ENCODE measurements at places on chromosomes 2 and 18.

GRCh38 chr2:45950606-45951005, 299.1 kb downstream of the PRKCE start:
- DNase-seq, result no peak

DNA sequence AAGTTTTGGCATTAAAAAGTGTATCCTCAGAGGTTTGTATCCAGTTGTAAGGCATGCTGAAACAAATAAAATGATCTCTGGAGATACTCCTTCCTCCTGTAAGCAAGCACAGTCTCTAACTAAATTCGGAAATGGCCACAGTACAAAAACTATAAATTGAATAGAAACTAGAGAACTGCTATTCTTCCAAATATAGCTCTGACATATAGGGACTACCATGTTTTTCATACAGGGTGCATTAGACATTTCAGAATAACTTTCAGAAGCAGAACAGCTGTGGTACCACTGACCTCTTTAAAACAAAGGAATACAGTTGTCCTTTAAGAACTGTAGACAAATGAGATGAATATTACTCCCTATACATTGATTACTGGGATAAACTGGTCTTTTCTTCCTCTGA, 568.5 kb downstream of the ARHGAP15 start:
- DNase-seq, result no peak

GRCh38 chr2:178084273-178084672, 11.7 kb upstream of the PDE11A start:
- DNase-seq, result no peak

DNA sequence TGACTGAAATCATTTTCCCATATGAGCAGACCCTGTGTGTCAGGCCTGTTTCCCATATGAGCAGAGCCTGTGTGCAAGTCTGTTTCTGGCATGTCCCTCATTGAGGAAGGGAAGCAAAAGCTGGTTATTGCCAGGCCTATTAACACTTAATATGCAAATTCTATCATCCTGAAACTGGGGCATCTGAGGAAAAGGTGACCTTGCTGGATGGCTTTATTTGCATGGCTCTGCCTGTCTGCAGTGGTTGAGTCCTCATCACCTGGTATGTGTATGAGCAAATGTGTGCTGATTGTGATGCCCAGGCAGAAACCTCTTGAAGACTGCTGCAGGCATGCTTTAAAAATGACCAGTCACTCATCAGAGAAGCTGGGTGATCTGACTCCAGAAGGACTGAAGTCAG, 31.2 kb downstream of the EIF4E2 start:
- DNase-seq, result no peak

GRCh38 chr2:45919711-45920111, 268.2 kb downstream of the PRKCE start:
- DNase-seq, result peak; percentile 49

DNA sequence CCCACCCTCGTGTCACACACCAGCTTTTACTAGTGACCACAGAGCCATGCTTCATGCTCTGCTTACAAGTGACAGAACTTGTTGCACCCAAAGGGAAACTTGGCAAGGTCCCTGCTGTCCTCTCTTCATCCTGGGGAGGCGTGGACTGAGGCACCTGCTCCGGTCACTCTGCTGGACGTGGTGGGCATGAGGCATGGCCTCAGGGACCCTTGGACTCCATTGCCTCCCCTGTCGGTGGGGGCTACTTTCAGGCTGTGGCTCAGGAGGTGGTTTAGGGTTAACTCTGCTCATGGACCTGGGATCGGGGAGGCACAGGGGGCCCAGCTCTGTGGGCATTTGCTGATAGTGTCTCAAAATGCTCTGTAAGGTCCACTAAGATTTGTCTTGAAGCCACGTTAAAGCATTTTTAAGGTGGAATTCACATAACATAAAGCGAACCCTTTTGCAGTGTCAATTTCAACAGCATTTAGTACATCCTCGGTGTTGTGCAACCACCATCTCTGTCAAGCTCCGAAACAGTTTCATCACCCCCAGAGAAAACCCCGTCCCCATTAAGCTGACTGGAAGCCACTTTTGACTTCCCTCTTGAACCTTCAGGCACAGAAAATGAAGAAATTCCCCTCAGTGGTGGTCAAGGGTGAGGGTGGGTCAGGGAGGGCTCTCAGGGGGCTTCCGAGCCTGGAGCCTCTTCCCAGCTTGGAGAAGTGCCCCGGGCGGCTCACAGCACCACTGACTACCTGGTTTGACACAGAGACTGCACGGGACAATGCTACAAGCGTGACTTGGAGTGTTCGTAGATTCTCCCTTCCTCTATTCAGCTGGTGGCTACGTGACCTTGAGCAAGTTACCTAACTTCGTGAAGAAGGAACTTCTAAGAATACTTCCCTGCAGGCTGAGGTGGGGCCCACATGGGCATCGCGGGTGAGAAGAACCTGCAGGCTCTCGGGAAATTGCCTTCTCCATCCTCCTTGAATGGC, 100.0 kb upstream of the HDAC4 start:
- DNase-seq, result no peak

- peak; percentile 99 for DNase-seq
Measured at GRCh38 chr18:77127769-77128671, 4.6 kb downstream of the MBP start.

- DNase-seq, result no peak
Measured at GRCh38 chr2:70574618-70575017, 21.0 kb upstream of the TGFA start.

DNA sequence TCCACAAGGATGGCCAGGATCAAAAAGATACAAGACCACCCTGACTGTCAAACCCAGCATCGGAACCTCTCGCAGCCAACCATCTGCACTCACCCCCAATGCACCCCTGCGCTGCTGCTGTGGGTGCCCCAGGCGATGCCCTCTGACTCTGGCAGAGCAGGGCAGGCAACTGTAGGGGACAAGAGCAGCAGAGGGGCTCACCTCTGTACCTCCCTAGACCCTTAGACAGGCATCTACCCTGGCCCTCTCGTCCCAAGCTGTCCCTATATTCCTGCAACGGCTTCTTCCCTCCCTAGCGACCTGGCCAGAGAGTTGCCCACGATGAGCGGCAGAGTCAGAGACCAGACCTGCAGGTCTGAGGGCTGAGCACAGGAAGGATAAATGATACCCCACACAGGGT, 128.2 kb downstream of the HDAC4 start:
- no peak for DNase-seq

GRCh38 chr2:236825989-236826510, 256.4 kb downstream of the ACKR3 start:
- no peak for DNase-seq

- DNase-seq, result no peak
Measured at GRCh38 chr2:172999641-173000386, 75.8 kb upstream of the MAP3K20 start.

- DNase-seq, result no peak
Measured at GRCh38 chr18:370751-371608, 103.1 kb upstream of the THOC1 start.

- DNase-seq, result no peak
Measured at GRCh38 chr2:59790186-59791003, 763.1 kb downstream of the BCL11A start.

GRCh38 chr18:7822435-7823331, 255.6 kb downstream of the PTPRM start:
- no peak for DNase-seq

- DNase-seq, result no peak
Measured at GRCh38 chr2:158580760-158581159, 124.0 kb downstream of the PKP4 start.

GRCh38 chr2:230226051-230226551, 565 bp downstream of the SP140 start:
- DNase-seq, result no peak

GRCh38 chr2:238327751-238328150, 7.4 kb downstream of the TRAF3IP1 start:
- no peak for DNase-seq

DNA sequence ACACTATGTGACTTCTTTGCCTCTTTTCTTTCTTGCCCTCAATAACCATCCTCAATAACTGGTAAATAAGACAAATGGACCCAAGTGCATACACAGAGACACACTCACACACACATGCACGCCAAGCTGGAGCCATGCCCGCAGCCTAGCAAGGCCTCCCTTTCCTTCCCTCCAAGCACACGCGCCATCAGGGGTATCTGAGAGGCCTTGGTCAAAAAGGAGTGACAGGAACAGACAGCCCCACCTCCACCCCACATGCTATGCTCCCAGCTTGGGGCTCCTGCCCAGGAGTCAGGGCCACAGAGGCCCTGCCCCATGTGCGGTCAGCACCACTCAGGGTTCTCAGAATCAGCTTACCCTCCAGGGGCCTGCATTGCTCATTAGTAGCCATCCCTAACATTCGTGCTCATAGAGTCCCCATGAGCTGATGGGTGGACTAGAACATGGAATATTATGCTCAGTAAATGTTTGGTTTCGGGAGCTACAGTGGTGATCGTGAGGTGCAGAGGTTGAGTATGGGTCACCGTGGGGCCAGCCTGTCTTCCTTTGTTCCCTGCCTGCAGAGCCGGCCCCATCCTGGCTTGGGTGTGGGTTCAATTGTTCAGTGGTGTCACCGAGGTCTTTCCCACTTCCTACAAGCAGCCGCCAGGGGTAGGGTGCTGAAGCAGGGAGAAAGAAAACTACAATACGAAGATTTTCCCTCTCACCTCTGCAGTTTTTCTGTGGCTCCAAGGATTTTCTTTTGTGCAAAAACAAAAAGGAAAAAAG, 158.2 kb upstream of the RAB12 start:
- DNase-seq, result no peak

DNA sequence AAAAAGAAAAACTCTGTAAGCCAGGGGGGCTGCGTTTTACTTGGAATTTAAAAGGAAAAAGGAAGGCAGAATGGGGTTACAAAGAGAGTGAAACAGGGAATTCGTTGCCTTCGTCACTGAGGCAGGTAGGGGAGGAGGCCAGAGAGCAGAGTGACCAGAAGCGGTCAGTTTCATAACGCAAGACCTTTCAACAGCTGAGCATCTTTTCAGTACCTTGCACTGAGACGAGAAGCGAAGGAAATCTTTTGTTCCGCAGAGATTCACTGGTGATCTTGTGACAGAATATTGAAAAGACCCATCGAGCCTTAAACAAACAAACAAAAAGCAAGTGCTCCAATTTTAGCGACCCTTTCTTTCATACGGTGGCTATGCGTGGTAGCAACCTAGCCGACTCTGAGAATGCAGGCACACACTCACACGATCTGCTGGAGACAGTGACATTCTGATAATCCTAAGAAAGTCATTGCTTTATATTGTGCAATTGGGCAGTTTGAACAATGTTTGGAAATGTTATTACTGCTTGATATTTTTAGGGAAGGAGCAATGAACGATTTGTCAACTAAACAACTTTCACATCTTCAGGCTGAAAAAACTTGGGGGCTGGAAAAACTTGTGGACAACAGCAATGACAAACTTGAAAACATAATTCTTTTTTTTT, 93.8 kb upstream of the ODC1 start:
- DNase-seq, result no peak

- no peak for DNase-seq
Measured at GRCh38 chr2:161147856-161148255, 12.4 kb upstream of the TANK start.

- no peak for DNase-seq
Measured at GRCh38 chr2:142299021-142299420, 168.2 kb upstream of the LRP1B start.

DNA sequence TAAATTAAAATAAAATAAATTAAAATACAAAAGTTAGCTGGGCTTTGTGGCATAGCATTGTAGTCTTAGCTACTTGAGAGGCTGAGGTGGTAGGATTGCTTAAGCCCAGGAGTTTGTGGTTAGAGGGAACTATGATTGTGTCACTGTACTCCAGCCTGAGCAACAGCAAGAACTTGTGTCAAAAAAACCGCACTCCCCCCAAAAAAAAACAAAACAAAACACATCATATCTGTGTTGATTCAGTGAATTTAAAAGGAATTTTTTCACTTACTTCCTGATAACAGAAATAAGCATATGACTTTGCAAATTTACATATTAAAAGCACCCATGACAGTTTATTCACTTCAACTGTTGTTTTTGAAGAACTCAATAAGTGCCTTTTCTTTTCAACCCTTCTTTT, 68.1 kb upstream of the PELI1 start:
- peak; percentile 69 for DNase-seq

All from foreskin keratinocyte (primary cell).